ENCODE measurements at places on chromosomes 3 and 15.
A peak's percentile ranks its signal among the peaks of the same experiment; 100 is the strongest.

DNA sequence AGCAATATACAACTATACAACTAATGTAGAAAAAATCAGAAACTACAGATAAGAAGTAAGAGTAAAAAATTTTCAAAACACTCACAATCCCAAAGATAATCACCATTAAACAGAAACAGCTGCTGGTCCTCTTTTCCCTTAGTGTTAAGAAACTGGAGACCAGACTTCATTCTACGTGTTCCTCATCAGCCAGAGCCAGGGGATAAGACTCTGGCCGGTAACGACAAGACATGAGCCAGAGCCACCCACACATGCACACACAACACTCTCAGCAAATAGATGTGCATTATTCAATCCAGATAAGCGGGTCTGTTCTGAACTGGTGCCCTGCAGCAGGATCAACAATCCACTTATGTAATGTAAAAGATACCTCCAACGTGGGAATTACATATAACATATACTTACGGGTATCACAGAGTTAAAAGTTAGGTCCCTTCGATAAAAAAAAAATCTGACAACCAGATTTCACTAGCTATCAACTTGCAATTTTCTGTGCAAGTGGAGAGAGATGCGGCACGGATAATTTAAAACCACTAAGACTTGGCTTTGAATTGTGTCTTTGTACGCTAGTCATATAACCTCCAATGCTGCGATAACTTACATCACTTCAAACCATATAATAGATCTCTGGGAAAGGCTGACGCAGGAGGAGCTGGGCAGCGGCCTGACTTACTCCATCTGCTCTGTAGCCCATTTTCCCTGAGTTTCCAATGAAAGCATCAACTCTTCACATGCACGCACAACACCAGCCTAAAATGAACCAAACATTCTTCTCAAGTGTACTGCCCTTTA, 17.8 kb downstream of the PRICKLE2 start:
- no peak for DNase-seq

- DNase-seq: peak; percentile 37
Observed at GRCh38 chr3:13010780-13011572, 62.3 kb downstream of the IQSEC1 start.

- DNase-seq: no peak
Observed at GRCh38 chr3:50583897-50584296, 14.6 kb downstream of the HEMK1 start.

DNA sequence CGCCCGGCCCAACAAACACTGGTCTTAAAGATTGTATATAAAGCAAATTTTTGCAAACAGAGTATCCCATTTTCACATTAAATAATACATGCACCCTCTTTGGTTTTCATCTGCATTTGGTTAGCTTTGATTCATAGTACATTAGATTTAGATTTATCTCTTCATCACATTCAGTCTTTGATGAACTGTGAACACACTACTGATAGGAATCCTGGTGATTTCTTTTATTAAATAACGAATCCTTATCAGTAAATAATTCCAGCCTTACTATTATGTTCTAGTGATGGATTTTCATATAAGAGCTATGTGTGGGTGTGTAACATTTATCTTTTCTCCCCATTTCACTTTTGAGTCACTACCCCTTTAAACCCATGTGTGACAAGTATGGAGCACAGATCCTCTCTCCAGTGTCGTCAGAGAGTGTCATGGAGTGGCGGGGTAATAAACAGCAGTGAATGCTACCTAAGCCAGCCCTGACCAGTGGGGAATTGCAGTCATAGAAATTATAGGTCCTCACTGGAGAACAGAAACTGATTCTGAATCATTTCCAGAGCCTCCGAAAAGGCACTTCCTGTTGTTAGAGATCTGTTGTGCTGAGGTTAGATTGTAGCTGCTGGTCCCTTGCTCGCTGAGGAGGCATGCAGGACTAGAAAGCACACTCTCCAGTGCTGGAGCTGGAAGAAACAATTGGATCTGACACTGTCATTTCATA, 22.0 kb downstream of the SLC7A14 start:
- DNase-seq: peak; percentile 72

- DNase-seq: no peak
Observed at GRCh38 chr3:71438071-71438685, 145.3 kb downstream of the FOXP1 start.

GRCh38 chr3:190591080-190591479, 77.2 kb downstream of the IL1RAP start:
- no peak for DNase-seq

GRCh38 chr15:74427607-74428441, 5.9 kb downstream of the SEMA7A start:
- DNase-seq: no peak

GRCh38 chr15:59296181-59296617, 76.5 kb downstream of the MYO1E start:
- DNase-seq: no peak

DNA sequence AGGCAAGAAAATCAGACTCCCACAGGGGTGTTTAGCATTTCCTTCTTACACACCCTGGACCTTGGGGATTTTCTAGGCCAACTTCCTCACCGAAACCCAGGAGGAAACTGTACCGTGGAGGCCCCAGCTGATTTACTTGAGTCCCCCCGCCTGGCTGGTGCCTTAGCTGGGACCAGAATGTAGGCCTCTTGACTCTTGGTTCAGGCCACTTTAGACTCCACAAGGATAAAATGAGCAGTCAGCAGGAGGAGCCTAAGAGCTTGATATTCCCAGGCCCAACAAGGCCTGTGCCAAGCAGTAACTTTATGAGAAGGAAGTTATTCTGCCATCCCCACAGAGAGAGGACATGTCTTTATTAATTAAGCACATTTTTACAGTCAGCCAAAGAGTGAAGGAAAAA, 4.6 kb upstream of the APBA2 start:
- DNase-seq: no peak

DNA sequence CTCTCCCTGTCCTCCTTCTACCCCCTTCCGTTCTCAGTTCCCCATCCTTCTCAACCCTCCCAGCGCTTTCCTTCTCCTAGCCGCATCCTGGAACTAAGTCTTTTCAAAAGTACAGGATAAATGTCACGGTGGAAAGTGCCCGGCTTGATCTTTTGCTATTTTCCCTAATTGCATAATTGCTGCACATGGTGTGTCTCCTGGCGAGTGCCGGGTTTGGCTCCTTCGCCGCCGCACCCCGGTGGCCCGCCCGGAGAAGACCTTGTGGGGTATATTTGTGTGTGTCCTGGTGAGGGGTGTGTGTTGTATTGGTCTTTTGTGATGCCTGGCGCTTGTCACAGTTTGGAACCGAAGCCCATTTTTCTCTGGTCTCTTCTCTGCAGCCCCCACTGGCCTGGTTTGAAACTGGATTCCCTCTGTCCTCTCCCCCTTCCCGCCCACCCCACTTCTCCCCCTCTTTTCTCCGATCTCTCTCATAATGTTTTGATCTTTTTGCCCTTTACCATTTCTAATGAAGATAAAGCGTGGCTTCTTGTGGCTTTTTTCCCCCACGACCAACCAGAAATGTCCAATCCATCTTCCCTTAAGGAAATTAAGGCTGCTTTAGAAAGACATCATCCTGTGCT, 692 bp downstream of the UBE2E2 start:
- peak; percentile 39 for DNase-seq
